Occipital lobe (tissue), 3 donors: ENCODE measurements at places on chromosomes 4 and X. TPM values are rescaled to one million over a fixed set of nuclear protein-coding genes. Genes with fewer than 3 reads are reported as not detected.

DNA sequence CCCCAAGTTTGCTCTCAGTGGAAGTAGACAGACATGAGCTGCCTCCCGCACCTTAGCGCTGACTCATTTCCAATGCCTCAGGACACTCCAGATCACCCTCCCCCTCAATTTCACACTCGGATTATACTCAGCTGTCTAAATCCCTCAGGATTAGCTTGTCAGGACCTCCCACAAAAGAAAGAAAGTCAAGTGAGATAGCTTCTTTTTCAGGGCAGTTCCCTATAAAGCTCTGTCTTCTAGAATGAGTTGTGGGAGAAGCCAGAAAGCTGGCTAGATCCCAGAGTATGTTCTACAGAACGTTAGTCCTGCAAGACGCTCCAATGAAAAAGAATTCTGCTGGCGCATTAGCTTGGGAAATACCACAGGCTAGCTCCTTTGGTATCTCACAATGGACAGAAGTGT, 51.2 kb upstream of the MTNR1A start:
- DNase-seq = no peak

Gene ARX
- 6.2 TPM for total RNA-seq

Gene CCNB3
- 0.31 TPM for total RNA-seq

DNA sequence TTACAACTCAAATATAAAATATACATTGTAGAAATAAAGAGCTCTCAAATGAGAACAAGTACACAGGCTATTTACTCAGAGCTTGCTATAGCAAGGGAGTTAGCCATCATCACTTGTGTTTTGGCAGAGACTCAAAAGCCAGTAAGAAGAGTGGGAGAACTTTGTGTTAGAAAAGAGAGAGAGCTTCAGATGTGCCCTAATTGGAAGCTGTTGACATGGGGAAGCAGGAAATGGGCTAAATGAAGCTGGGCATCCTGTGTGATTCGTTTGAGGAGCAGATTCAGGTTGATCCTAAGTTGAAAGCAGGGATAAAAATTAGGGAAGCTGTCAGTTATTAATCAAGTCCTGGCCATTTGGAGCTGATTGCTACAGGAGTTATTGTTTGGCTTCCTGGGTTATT, 207.4 kb upstream of the MAOA start:
- no peak for DNase-seq

DNA sequence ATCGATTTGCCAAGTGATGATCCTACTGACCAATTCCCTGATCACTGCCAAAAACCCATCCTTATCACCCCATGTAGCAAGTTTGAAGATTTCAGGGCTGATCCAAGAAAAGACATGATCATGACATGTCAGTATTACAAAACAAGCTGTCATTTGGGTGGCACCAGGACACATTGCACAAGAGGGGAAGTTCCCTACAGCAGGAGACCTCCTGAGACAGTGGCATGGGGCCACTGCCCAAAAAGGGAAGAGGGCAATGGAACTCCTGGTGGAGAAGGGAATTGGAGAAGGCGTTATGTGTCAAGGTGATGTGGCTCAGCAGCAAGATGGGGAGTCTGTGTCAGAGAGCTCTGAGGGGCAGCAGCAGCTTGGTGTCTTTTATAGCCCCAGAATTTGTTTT, 43.4 kb downstream of the ZNF182 start:
- no peak for DNase-seq

GRCh38 chr4:55354648-55355047, 8.6 kb downstream of the SRD5A3 start:
- DNase-seq = no peak

Gene ZAR1
- total RNA-seq = not detected

DNA sequence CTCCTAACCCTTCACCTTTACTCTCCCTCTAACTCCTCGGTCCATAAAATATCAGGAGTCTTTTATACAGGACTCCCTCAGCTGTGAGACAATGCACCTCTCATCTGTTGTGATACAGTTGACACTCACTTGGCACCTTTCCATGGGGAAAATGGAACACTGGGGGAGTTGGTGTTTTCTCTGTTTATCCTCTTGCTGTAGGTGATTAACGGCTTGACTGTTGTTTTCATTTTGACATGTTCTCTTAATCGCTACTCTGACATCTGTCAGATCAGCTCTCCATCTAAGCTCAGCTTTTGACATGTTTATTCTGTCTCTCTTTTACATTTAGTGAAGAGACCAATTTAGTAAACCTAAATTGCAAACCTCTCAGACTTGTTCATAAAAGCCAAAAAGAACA, 604.8 kb downstream of the TRAM1L1 start:
- DNase-seq = no peak

Gene SLIT2
- total RNA-seq = 14.7 TPM
